ENCODE measurements at places on chromosomes 5 and 9.

DNA sequence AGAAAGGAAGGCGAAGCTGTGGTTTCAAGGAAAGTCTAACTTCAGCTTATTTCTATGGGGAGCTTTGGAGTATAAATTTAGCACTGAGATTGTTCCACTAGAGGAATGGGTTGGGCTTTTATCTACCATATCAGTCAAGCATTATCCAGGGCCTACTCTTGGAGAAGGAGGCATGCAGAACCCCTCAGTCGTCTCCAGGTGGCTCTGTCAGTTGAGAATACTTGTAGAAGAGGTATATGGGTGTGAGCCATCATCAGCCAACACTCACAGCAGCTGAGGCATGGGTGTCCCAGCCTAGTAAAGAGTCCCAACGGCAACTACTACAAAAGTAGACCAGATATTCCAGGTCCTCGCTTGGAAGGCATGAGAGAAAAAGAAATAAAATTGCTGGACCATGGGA, 548.5 kb upstream of the GRAMD2B start:
- no peak for DNase-seq

- no peak for DNase-seq
Observed at GRCh38 chr9:119074017-119074416, 295.2 kb downstream of the BRINP1 start.

- no peak for DNase-seq
Observed at GRCh38 chr5:131628990-131629389, 6.0 kb downstream of the RAPGEF6 start.

DNA sequence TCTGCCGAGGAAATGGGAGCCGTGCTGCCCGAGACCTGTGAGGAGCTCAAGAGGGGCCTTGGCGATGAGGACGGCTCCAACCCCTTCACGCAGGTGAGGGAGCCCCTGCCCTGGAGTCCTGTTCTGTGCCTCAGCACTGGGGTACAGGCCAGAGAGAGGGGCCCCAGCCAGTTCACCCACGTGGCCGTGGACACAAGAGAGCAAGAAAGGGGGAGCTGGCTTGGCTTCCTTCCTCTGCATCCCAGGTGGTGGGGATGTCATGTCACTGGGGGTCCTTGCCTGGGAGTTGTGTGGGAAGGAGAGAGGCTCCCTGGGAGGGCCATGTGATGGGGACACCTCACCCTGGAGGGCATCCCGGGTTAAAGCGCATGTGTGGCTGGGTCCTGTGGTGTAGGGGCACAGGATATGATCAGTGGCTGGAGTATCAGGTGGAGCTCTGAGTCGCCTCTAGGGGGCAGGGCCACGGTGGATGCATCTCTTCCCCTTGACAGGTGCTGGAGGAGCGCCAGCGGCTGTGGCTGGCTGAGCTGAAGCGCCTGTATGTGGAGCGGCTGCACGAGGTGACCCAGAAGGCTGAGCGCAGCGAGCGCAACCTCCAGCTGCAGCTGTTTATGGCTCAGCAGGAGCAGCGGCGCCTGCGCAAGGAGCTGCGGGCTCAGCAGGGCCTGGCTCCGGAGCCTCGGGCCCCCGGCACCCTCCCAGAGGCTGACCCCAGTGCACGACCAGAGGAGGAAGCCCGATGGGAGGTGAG, 7.5 kb downstream of the N4BP3 start:
- peak; percentile 94 for DNase-seq

DNA sequence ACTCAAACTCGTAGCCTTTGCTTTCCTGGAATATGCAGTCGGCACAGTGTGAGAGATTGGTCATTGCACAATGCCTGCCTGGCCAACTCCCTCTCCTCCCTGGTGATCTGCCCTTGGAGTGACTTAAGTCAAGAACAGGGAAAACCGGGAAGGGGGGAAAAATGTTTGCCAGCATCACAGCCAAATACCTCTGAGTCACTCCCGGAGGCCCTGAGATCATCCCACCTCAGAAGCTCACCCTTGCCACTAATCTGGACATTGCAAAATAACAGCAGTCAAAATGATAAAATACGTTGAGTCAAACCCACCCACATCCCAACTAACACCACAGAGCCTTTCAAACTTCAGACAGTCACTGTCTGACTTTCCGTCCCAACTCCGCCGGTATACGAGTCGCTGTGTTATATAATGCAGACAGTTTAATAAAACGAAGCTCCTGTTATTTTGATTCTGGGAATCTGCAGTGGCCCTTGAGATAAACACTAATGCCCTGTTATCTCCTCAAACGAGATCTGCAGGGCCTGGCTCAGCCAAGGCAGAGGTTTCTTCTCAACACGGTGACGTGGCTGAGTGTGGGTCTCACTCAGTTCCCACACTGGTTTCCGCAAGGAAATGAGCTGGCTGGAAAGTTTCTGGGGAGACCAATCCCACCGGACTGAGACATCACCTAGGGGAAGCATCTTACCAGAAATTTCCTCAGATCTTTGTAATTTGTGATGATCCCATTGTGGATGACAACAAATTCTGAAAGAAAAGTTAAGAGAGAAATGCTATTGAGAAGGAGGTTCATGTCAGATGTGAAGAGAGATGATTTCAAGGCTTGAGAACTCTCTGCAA, 22.1 kb downstream of the GFPT2 start:
- DNase-seq = no peak

DNA sequence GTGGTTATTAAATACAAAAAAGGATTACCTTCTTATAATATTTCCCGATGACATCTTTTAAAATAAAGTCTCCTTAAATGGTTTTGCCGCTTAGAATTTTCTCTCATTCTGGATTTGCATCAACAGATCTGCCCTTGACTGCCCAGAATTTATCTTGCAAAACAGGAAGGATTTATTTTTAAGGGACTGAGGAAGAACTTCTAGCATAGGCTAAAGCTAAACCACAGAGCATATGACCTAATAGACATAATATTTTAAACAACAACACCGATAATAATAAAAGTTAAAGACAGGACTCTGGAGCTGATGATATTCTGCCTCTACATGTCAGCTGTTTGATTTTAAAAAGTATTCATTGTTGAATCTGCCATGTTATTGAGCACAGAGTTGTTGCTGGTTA, 145.3 kb upstream of the ADCY2 start:
- DNase-seq = no peak

DNA sequence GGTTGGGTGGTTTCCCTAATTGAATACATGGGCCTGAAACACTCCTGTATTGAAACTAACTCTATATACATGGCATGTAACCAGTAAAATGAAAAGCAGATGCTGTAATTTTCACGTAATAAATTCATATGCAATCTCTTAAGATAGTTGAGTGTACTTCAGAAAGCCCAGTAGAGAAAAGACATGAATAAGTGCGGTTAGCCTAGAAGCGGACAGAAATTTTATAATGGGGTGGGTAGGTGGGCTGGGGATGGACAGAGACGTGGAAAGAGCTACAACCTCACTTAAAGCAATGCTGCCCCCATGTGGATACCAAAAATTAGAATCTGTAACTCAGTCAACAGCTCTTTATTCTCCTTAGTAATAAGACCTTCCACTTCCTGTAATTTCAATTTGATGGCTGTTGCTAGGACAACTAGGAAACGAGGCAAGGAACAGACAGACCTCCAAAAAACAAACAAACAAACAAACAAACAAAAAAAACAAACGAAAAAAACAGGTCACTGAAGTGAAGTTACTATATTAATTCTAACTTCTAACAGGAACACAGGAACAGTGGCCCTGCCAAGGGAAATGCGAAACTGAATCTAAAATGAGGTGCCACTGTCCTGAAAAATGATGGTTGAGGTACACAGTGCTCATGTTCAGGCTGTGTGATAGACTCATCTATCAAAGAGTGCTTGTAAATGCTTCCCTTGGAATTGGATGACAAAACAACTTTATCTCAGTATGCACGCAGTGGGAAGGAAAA, 103.4 kb upstream of the GNA14 start:
- no peak for DNase-seq

GRCh38 chr9:89690334-89690912, 85.6 kb downstream of the GADD45G start:
- no peak for DNase-seq

- DNase-seq = no peak
Observed at GRCh38 chr5:96687080-96687479, 24.9 kb downstream of the CAST start.

GRCh38 chr5:164296603-164297080, 791.2 kb downstream of the MAT2B start:
- no peak for DNase-seq

DNA sequence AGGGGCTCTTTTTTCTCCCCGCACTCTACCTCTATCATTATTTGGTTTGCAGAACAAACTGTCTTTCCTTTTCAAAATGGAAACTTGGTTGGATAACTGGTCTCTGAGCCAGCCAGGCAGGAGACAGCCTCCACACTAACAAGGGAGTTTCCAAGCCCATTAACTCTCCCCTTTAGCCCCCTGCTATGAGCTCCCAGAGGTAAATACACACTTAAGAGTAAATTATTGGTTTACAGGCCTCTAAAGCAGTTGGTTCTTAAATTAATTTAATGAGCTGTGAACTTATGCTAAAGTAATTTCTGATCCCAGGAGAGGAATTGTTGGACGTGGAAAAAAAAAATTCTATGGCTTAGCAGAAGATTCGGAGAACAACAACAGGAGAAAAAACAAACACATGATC, 30.3 kb downstream of the EPB41L4A start:
- DNase-seq = no peak

GRCh38 chr9:20995616-20996015, 35.8 kb downstream of the HACD4 start:
- no peak for DNase-seq

DNA sequence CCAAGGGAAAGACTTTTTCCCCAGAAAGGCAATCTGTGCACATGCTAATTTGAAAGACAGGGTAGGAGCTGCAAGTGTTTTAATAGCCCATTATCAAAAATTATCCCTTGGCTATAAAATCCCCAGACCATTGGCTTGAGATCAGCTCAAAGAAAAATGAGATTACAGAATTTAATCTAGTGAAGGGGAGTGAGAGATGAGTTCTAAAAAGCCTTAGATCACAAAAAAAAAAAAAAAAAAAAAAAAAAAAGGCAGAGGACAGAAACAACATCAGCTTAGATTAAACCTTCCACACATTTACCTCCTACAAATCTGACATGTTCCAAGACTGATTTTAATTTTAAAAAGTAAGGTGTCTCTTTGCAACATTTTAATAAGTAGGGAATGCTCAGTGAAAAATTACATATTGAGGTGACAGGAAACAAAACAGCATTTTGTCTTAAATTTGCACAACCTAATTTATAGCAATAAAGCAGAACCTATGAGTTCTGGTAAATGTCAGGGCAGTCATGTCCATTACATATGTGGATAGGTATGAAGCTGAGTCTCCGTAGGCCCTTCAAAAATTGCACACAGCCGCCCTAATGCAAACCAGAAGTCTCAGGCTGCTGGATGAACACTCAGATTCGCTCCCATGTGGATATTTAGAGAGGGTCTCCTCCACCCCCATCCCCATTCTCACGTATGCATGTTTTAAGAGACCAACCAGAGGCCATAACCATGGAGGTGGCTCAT, 43.4 kb downstream of the NFIB start:
- DNase-seq = no peak

DNA sequence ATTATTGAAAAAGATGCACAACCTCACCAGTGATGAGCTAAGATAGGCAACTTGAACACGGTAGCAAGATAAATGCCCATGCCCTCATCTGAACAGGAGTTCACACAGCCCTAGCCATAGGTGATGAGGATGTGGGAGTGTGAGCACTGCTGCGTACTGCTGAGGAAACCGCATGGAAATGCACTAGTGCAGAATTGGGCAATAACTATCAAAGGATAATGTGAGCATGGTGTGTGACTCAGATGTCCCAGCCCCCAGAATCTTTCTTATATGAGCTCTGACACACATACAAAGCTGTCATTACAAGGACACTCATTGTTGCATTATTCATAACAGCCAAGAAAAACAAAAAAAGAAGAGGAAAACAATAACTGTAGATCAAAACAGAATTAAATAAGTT, 521.2 kb downstream of the IRX1 start:
- DNase-seq = no peak

GRCh38 chr9:129412814-129413536, 207.9 kb downstream of the C9orf50 start:
- DNase-seq = peak; percentile 43

DNA sequence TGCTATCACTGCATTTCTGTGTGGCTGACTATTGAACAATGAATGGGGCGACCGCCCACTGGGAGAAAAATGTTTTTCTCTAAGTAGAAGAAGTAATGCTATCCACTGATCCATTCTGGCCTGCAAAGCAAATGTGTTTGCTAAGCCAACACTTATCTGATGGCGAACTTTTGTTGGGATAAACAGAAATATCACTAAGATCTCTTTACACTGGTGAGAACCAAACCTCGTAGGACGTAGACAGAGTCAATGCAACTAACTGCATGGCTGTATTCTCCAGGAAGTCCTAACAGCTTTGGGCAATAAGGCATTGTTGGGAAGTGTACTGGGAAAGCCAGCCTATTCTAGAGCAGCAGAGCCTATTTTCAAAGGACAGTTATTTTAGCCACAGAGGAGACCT, 77.7 kb downstream of the ANKH start:
- no peak for DNase-seq

GRCh38 chr5:91224456-91224855, 158.7 kb downstream of the ARRDC3 start:
- no peak for DNase-seq

GRCh38 chr5:116778651-116779280, 204.1 kb upstream of the SEMA6A start:
- no peak for DNase-seq

GRCh38 chr9:112772215-112772509, 21.6 kb downstream of the SNX30 start:
- DNase-seq = no peak

GRCh38 chr9:79632060-79632459, 60.3 kb downstream of the TLE4 start:
- no peak for DNase-seq

DNA sequence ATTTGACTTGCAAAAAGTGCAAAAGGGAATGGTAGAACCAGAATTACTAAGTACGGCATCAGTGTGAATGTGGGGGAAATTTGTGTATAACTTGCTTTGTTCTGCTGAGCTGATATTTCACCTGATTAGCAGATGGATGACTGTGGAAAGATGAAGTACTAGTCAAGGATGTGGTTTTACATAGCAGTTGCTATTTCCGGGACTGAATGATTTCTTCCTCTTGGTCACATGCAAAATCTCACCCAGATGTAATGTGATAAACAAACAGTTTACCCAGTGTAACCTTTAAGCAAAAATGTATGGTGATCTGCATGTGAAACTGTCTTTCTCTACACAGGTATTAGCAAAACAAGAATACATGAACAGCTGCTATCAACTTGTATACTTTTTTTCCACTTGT, 46.1 kb downstream of the DCP2 start:
- DNase-seq = no peak

GRCh38 chr9:98289614-98290201, 34.3 kb upstream of the TBC1D2 start:
- no peak for DNase-seq

GRCh38 chr9:132260846-132261245, 93.9 kb downstream of the SETX start:
- no peak for DNase-seq

All from Peyer's patch (tissue), 4 donors.